ENCODE measurements at places on chromosomes 16 and 17.

- no peak for DNase-seq
Measured at GRCh38 chr16:86207350-86207749, 303.0 kb upstream of the FOXF1 start.

GRCh38 chr16:48507391-48507790 is 102.6 kb downstream of the N4BP1 start:
- no peak for DNase-seq

GRCh38 chr16:381012-381788 is 578 bp downstream of the PGAP6 start:
- DNase-seq: no peak

- no peak for DNase-seq
Measured at GRCh38 chr16:67349172-67349571, 22.6 kb downstream of the LRRC36 start.

- no peak for DNase-seq
Measured at GRCh38 chr16:81469183-81469677, 24.6 kb downstream of the CMIP start.
